ENCODE measurements at places on chromosomes 13 and 19. TPM values are rescaled to one million over a fixed set of nuclear protein-coding genes. Genes with fewer than 3 reads are reported as not detected.

GRCh38 chr19:40217027-40217810, 965 bp downstream of the TTC9B start:
- H3K27ac ChIP-seq: no peak overlapping the region
- DNase-seq: no peak
- H3K4me1 ChIP-seq: no peaks in the 10 kb centered on the region
- peaks cover 49% of the 10 kb centered on the region for H3K27me3 ChIP-seq

GRCh38 chr13:26872525-26873385, 112.2 kb upstream of the GPR12 start:
- no peak overlapping the region for H3K4me3 ChIP-seq
- no peaks in the 10 kb centered on the region for H3K36me3 ChIP-seq
- peak; percentile 35 for DNase-seq
- H3K27me3 ChIP-seq: peaks cover 3% of the 10 kb centered on the region
- H3K27ac ChIP-seq: no peak overlapping the region

DNA sequence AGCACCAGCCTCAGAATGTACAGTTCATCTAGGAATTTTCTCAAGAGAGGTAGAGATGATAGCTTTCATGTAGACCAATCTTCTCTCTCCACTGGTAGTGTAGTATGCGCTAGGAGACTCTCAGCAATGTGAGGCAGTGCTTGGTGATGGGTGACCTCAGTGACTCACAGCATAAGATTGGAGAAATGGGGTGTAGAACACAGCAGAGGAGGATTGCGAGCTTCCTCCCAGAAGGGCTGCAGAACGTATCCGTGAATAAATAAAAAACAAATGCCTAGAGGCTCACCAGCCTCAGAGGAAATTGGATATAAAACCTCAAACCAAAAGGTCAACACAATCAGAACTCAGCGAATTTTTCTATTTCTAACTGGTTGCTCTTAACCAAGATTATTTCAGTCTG, 182.9 kb upstream of the RXFP2 start:
- no peak overlapping the region for H3K27ac ChIP-seq
- H3K4me1 ChIP-seq: no peaks in the 10 kb centered on the region
- no peaks in the 10 kb centered on the region for H3K27me3 ChIP-seq
- H3K36me3 ChIP-seq: no peaks in the 10 kb centered on the region

DNA sequence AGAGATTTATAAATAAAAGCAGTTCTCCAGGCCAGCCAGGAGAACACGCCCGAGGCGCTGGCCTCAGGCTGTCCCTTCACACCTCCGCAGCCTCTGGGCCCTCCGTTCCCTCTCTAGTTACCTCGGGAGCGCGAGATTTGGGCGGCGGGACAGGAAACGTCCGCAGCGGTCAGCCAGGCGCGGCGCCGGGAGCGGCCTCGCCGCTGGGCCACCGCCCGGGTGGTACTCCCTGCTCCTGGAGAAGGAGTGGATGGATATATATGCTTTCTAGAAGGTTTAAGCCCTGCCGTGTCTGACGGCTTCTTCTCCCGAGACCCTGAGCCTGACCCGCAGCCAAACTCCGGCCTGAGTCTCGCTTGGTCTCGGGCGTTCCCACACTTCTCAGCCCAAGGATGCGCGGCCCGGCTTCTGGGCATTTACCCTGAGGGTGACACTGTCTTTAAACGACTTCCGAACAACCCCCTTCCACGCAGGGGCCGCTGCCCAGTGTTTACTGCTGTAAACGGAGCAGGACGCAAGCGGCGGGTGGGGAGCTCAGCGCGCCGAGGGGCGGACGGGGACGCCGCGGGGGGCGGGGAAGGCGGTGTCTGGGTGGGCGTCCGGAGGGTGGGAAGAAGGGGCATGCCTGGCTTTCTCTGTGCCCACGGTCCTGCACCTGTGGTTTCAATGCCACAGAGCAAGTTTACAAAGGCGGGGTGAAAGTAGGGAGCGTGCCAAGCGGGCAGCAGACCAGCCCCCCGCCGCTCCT, 2.0 kb upstream of the ZIC2 start:
- peaks cover 87% of the 10 kb centered on the region for H3K27me3 ChIP-seq
- no peak for DNase-seq
- H3K4me1 ChIP-seq: peaks cover 30% of the 10 kb centered on the region
- no peaks in the 10 kb centered on the region for H3K36me3 ChIP-seq

DNA sequence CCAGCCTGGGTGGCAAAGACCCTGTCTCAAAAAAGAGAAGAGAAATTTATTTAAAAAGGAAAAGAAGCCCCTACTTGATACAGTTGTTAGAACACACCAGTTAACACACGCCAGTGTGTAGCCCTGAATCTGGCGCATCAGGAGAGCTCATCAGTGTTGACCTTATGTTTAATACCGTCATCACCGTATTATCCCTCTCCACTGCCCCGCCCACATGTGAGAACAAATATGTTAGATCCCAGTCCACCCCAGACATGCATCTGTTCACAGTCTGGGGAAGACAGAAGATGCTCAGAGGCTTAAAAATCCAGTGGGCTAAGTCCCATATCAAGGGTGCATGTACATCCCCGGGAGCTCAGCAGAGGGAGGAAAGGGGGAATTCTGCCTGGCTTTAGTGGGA, 155.2 kb downstream of the DPF1 start:
- H3K27me3 ChIP-seq: no peaks in the 10 kb centered on the region
- H3K4me1 ChIP-seq: peaks cover 7% of the 10 kb centered on the region
- no peak for DNase-seq
- H3K27ac ChIP-seq: no peak overlapping the region
- H3K36me3 ChIP-seq: no peaks in the 10 kb centered on the region
- no peak overlapping the region for H3K4me3 ChIP-seq

GRCh38 chr19:11373166-11373884, 1.1 kb upstream of the SWSAP1 start:
- H3K27me3 ChIP-seq: no peaks in the 10 kb centered on the region
- no peak overlapping the region for H3K27ac ChIP-seq
- peaks cover 6% of the 10 kb centered on the region for H3K36me3 ChIP-seq
- DNase-seq: no peak
- peaks cover 18% of the 10 kb centered on the region for H3K4me1 ChIP-seq

DNA sequence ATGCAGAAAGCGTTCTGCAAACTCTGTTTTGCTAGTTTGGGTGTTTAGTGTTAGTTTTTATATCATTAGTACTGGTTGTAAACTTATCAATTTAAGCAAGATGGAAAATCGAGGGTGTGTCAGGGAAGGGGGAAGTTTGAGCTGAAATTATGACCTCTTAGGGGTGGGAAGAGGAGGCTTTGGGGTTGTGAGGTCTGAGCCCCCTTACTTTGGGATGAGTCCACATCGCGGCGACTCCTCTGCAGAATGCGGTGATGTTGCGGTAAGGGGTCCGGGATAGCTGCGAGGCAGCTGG, 743 bp upstream of the NDUFS7 start:
- peaks cover 27% of the 10 kb centered on the region for H3K4me1 ChIP-seq
- no peak overlapping the region for H3K4me3 ChIP-seq
- no peak overlapping the region for H3K27ac ChIP-seq
- DNase-seq: no peak

- H3K27me3 ChIP-seq: no peaks in the 10 kb centered on the region
- H3K36me3 ChIP-seq: no peaks in the 10 kb centered on the region
- H3K4me1 ChIP-seq: no peaks in the 10 kb centered on the region
- H3K27ac ChIP-seq: no peak overlapping the region
Observed at GRCh38 chr13:23715762-23716235, 145.6 kb downstream of the TNFRSF19 start.

GRCh38 chr13:103852036-103852435, 785.8 kb upstream of the SLC10A2 start:
- no peaks in the 10 kb centered on the region for H3K27me3 ChIP-seq
- no peaks in the 10 kb centered on the region for H3K4me1 ChIP-seq
- DNase-seq: peak; percentile 3
- H3K27ac ChIP-seq: no peak overlapping the region
- H3K36me3 ChIP-seq: no peaks in the 10 kb centered on the region
- no peak overlapping the region for H3K4me3 ChIP-seq

ADGRE3 gene
- 0.04 TPM for total RNA-seq

SPRED3 gene
- 0.09 TPM for total RNA-seq

Data from muscle of leg (tissue), 16 donors.